ENCODE measurements at places on chromosomes 3 and 15. TPM values are rescaled to one million over a fixed set of nuclear protein-coding genes. Genes with fewer than 3 reads are reported as not detected.

- no peaks in the 10 kb centered on the region for H3K4me1 ChIP-seq
- no peak for DNase-seq
- no peaks in the 10 kb centered on the region for H3K27me3 ChIP-seq
- H3K27ac ChIP-seq: no peak overlapping the region
- no peak overlapping the region for H3K4me3 ChIP-seq
Measured at GRCh38 chr3:127197300-127198189, 4.6 kb downstream of the PRR23E start.

- no peak for DNase-seq
- H3K36me3 ChIP-seq: no peaks in the 10 kb centered on the region
- no peak overlapping the region for H3K4me3 ChIP-seq
- H3K4me1 ChIP-seq: no peaks in the 10 kb centered on the region
- H3K27me3 ChIP-seq: no peaks in the 10 kb centered on the region
Measured at GRCh38 chr3:157067114-157067513, 92.8 kb downstream of the CCNL1 start.

DNA sequence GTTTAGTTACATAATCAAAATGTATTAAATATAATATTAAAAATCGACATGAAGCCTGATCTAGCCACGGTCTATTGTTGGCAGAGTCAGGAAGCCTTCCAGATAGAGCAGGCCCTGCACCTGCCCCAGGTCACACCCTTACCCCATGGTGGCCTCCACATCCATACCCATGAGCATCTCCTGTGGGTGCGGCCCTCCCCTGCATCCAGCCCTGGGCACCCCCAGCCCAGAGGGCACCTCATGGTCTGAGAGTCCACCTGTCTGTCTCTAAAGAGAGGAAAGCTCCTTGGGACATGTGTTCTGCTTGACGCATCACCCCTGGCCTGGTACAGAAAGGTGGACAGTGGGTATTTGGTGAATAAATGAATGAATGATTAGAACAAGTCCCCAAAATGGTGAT lies 37.2 kb upstream of the CSPG4 start:
- no peak overlapping the region for H3K4me3 ChIP-seq
- H3K27me3 ChIP-seq: no peaks in the 10 kb centered on the region
- no peaks in the 10 kb centered on the region for H3K36me3 ChIP-seq
- no peak overlapping the region for H3K27ac ChIP-seq

GRCh38 chr3:128784232-128784631 lies 58.2 kb downstream of the RAB7A start:
- peak overlapping the region; percentile 47 for H3K27ac ChIP-seq
- DNase-seq: peak; percentile 41
- peaks cover 20% of the 10 kb centered on the region for H3K4me1 ChIP-seq
- no peak overlapping the region for H3K4me3 ChIP-seq
- peaks cover 2% of the 10 kb centered on the region for H3K36me3 ChIP-seq
- no peaks in the 10 kb centered on the region for H3K27me3 ChIP-seq

- no peaks in the 10 kb centered on the region for H3K27me3 ChIP-seq
- H3K4me1 ChIP-seq: no peaks in the 10 kb centered on the region
- no peaks in the 10 kb centered on the region for H3K36me3 ChIP-seq
- H3K4me3 ChIP-seq: no peak overlapping the region
Measured at GRCh38 chr3:37189109-37189508, 14.7 kb upstream of the LRRFIP2 start.

DNA sequence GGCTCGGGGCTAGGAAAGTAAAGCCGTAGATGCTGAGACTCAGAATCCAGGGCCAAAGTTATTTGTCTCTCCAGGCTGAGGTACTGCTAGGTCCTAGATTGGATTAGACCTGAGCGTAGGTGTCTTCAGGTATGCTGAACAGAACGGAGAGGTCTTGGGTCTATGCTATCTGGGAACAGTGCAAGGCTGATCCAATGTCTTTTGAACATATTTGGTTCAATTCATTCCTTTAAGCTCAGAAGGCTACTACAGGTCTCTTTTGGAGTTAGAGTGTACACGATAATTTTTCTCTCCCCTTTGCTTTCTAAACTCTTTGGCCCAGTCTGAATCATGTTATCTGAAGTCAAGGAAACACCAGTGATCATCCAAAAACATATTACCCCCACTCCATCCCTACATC lies 137.5 kb upstream of the TBL1XR1 start:
- no peak overlapping the region for H3K27ac ChIP-seq
- peaks cover 23% of the 10 kb centered on the region for H3K4me1 ChIP-seq
- H3K36me3 ChIP-seq: no peaks in the 10 kb centered on the region
- DNase-seq: no peak
- no peak overlapping the region for H3K4me3 ChIP-seq
- H3K27me3 ChIP-seq: no peaks in the 10 kb centered on the region

- H3K27ac ChIP-seq: no peak overlapping the region
- no peak for DNase-seq
- H3K36me3 ChIP-seq: no peaks in the 10 kb centered on the region
- H3K4me1 ChIP-seq: no peaks in the 10 kb centered on the region
- H3K4me3 ChIP-seq: no peak overlapping the region
Measured at GRCh38 chr15:80906159-80906766, 83.4 kb downstream of the MESD start.

GRCh38 chr3:123299581-123299980 lies 97.8 kb downstream of the SEC22A start:
- no peak overlapping the region for H3K4me3 ChIP-seq
- no peaks in the 10 kb centered on the region for H3K4me1 ChIP-seq
- no peaks in the 10 kb centered on the region for H3K36me3 ChIP-seq
- DNase-seq: no peak

- DNase-seq: peak; percentile 11
- no peak overlapping the region for H3K4me3 ChIP-seq
- H3K27me3 ChIP-seq: no peaks in the 10 kb centered on the region
- H3K36me3 ChIP-seq: no peaks in the 10 kb centered on the region
- no peaks in the 10 kb centered on the region for H3K4me1 ChIP-seq
Measured at GRCh38 chr15:100241572-100242482, 99.9 kb downstream of the ADAMTS17 start.

GRCh38 chr3:98691897-98692296 lies 71.2 kb upstream of the ST3GAL6 start:
- no peaks in the 10 kb centered on the region for H3K36me3 ChIP-seq
- H3K4me1 ChIP-seq: no peaks in the 10 kb centered on the region
- H3K27ac ChIP-seq: no peak overlapping the region
- H3K27me3 ChIP-seq: no peaks in the 10 kb centered on the region

DNA sequence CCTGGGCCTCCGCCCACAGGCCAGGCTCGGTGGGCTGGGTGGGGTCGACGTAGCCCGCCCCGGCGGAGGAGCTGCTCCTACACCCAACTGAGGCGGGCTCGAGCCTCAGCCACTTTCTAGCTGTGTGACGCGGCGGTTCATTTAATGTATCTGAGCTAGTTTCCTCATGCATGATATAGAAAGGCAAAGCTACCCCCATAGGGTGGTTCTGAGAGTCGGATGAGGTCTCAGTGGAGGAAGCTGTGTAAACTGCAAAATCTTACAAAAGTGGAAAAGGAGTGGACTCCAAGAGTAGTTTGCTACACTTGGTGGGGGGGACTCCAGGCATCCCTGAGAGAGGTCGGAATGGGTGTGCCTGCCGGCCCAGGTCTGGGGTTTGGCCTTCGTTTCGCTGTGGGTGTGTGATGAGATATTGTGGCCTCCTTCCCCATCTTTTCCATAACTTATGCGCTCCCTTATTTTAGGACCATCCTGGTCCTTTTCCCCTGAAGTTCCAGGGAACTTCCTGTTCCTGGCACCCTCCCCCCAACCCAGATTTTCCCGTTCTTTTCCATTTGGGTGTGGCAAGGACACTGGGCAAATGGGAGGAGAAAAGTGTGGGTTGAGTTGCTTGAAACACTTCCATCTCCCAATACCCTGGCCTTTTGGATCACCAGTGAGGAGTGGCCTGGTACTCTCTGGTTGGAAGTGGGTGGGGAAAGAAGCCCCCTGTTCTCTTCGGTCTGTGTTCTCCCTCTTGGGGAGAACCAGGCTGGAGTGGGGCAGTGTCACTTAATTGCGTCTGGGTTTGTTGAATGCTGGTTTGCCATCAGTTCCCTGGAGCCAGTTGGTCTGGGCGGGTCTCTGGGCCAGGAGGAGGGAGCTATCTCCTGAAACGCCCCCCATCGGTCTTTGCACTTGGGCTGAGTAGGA lies 1.1 kb downstream of the PDIA5 start:
- peak overlapping the region; percentile 100 for H3K4me3 ChIP-seq
- peaks cover 12% of the 10 kb centered on the region for H3K4me1 ChIP-seq
- no peak for DNase-seq
- peak overlapping the region; percentile 58 for H3K27ac ChIP-seq
- no peaks in the 10 kb centered on the region for H3K36me3 ChIP-seq

DNA sequence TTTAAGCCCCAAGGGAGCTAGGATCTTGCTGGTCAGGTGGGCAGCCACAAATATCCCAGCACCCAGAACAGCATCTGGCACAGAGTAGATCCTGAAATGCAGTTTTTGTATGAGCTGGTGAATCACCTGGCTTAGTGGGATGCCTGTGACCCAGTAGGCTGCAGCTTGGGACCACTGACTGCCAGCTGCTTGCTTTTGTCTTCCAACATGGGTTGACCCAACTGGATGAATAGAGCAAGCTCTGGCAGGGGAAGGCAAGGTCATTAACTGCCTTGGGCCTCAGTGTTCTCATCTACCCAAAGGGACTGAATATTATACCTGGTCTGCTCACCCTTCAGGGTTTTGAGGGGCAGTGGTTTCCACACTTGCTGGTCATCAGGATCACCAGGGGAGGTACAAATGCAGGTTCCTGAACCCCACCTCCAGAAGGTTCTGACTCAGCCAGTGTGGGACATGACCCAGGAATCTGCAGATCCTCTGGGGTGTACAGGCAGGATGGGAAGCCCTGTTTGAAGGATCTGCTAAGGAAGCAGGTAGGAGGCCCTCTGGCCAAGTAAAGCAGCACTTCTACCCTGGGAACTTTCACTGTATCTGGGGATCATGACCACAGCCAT lies 55.4 kb downstream of the ITGA11 start:
- H3K27me3 ChIP-seq: no peaks in the 10 kb centered on the region
- H3K36me3 ChIP-seq: no peaks in the 10 kb centered on the region
- H3K4me1 ChIP-seq: no peaks in the 10 kb centered on the region
- no peak for DNase-seq

- no peak overlapping the region for H3K4me3 ChIP-seq
- no peaks in the 10 kb centered on the region for H3K27me3 ChIP-seq
- H3K27ac ChIP-seq: no peak overlapping the region
- no peaks in the 10 kb centered on the region for H3K36me3 ChIP-seq
- no peaks in the 10 kb centered on the region for H3K4me1 ChIP-seq
Measured at GRCh38 chr15:50241684-50242450, 23.7 kb downstream of the HDC start.

GRCh38 chr3:58072763-58073130 lies 64.5 kb downstream of the FLNB start:
- H3K4me1 ChIP-seq: peaks cover 70% of the 10 kb centered on the region
- no peak overlapping the region for H3K27ac ChIP-seq
- no peaks in the 10 kb centered on the region for H3K27me3 ChIP-seq
- H3K36me3 ChIP-seq: no peaks in the 10 kb centered on the region

The GABRR3 gene
- total RNA-seq: not detected

The TRNT1 gene
- 43.6 TPM for total RNA-seq

The ST8SIA2 gene
- total RNA-seq: not detected

The ANKRD63 gene
- 0.28 TPM for total RNA-seq

The ROBO2 gene
- total RNA-seq: 0.09 TPM

Measured in Caco-2 (cell line).